ENCODE measurements at places on chromosomes 5 and 9.

DNA sequence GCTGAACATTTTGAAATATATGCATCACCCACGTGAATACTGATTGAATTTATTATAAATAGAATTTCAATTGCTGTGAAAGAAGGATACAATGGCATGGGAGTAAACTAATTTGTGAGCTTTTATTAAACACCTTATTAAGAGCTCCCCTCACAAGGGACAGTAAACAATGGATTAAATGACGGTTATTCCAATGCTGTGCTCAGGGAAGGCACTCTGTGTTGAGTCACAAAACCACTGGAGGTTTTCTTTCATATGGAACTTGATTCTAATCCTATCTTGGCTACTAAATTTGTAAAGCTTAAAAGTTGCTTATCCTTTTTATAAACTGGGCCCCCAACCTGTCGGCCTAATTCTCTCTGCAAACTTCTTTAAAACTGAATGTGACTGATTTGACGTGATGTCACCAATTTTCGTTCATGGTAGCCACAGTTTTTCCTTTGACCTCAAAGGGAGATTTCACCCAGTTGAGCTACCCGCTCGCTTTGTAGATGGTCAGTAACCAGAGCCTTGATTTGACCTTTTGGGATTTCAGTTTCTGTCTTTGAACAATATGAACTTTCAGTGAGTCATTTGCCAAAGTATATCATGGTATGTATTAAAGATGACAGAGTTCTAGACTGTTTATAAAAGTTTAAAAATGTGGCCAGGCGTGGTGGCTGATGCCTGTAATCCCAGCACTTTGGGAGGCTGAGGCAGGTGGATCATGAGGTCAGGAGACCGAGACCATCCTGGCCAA lies 61.3 kb upstream of the PIK3R1 start:
- DNase-seq = no peak

GRCh38 chr9:88092797-88093331 lies 45.4 kb downstream of the SPATA31C2 start:
- DNase-seq = no peak

GRCh38 chr5:816176-816575 lies 31.6 kb upstream of the ZDHHC11B start:
- no peak for DNase-seq

DNA sequence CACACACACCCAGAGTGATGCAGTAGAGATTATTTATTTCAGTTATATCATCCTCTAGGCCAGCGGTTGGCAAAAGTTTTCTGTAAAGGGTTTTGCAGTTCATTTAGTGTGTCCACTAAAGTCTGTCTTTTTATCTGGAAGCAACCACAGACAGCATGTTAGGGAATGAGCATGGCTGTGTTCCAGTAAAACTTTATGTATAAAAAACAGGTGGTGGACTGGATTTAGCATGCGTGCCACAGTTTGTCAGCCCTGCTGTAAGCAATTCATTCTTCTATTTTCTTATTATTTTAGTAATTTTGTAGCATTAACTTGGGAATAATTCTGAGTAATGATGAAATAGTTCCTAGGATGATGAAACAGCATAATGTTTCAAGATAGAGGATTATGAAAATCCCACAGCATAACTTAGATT lies 51.7 kb downstream of the CCNH start:
- no peak for DNase-seq

GRCh38 chr9:70549926-70550325 lies 135.5 kb upstream of the KLF9 start:
- no peak for DNase-seq

GRCh38 chr9:89638893-89639292 lies 34.1 kb downstream of the GADD45G start:
- DNase-seq = no peak

DNA sequence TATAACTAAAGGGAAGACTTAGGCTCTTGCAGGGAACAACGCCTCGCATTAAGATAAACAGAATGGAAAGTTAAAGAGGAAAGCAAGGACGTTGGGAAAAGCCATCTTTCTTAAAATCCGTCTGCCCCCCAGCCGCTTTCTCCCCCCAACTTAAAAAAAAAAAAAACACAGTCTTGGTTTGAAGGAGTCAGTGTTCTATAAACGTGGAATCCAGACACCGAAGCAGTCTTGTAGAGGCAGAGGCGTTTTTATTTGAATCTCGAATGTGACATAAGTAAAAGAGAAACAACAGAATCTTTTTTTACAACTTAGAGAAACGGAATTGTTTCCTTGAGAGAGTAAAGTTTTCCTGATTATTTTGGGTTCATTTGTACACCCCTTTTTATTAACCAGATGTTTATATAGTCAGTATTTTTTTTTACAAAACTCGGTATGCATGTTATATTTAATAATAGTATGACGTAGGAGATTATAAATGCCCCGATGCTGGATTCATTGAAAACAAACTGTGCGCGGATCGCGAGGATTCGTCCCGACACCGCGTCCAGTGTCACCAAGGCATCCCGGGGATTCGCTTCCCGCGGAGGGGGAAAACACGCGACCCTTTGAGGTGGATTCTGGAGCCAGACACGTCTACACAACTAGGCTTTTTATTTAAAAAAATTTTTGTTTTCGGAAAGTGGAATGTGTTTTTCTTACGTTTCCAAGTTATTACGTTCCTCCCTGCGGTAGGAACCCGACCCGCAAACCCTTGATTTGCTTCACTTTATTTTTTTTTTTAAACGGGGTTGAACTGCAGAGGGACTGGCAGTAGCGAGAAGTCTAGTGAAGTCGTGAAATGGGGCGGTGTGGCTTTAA lies 6.7 kb downstream of the PTCH1 start:
- DNase-seq = no peak

Data from iPS-NIHi11 (cell line).